Stimulated activated CD8-positive, alpha-beta memory T cell treated with anti-CD3 and anti-CD28 coated beads, Interleukin-12 subunit alpha, Interleukin-12 subunit beta, amount 100 ng/mL, for 1 hour (primary cell): ENCODE measurements at places on chromosomes 2 and 18.

GRCh38 chr18:10030816-10031541 is 117.2 kb downstream of the VAPA start:
- DNase-seq = no peak

GRCh38 chr2:119222213-119222612 is 1.4 kb upstream of the STEAP3 start:
- no peak for DNase-seq

DNA sequence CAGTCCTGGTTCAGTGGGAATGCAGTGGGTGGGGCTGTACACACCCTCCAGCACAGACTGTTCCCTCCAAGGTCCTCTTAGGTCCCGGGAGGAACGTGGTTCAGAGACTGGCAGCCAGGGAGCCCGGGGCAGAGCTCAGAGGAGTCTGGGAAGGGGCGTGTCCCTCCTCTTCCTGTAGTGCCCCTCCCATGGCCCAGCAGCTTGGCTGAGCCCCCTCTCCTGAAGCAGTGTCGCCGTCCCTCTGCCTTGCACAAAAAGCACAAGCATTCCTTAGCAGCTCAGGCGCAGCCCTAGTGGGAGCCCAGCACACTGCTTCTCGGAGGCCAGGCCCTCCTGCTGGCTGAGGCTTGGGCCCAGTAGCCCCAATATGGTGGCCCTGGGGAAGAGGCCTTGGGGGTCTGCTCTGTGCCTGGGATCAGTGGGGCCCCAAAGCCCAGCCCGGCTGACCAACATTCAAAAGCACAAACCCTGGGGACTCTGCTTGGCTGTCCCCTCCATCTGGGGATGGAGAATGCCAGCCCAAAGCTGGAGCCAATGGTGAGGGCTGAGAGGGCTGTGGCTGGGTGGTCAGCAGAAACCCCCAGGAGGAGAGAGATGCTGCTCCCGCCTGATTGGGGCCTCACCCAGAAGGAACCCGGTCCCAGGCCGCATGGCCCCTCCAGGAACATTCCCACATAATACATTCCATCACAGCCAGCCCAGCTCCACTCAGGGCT is 17.5 kb upstream of the FAHD2A start:
- no peak for DNase-seq

- no peak for DNase-seq
Observed at GRCh38 chr2:102391565-102391964, 31.4 kb upstream of the IL18RAP start.

GRCh38 chr18:28045880-28046279 is 131.1 kb downstream of the CDH2 start:
- no peak for DNase-seq

- no peak for DNase-seq
Observed at GRCh38 chr2:42809131-42809818, 16.9 kb upstream of the HAAO start.

DNA sequence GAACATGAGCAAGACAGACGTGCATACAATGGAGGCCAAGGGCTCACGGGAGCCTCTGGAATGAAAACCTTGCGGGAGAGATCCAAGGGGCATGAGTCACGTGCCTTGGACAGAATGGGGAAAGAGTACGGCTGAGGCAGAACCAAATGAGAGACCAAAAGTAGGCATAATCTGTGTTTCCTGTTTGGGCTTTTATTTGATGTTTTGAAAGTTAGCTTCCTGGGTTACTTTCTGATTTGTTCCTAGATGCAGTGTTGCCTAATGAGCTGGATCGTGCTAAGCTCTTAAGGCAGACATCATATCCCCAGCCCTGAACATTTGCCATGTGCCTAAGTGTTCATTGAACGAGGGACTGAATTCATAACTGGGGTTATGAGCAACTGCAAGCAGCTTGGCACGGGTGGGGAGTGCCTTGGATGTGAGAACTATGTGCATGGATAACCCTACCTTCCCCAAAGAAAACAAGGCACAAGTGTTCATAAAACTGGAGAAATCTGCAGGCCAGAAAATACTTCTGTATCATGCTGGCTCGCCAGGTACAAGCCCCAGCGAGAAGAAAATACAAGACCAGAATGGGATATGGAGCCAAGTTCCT is 60.3 kb upstream of the RPL31 start:
- no peak for DNase-seq
